ENCODE measurements at places on chromosomes 7 and 10.

- DNase-seq: no peak
Measured at GRCh38 chr7:20449176-20449575, 118.5 kb downstream of the ITGB8 start.

DNA sequence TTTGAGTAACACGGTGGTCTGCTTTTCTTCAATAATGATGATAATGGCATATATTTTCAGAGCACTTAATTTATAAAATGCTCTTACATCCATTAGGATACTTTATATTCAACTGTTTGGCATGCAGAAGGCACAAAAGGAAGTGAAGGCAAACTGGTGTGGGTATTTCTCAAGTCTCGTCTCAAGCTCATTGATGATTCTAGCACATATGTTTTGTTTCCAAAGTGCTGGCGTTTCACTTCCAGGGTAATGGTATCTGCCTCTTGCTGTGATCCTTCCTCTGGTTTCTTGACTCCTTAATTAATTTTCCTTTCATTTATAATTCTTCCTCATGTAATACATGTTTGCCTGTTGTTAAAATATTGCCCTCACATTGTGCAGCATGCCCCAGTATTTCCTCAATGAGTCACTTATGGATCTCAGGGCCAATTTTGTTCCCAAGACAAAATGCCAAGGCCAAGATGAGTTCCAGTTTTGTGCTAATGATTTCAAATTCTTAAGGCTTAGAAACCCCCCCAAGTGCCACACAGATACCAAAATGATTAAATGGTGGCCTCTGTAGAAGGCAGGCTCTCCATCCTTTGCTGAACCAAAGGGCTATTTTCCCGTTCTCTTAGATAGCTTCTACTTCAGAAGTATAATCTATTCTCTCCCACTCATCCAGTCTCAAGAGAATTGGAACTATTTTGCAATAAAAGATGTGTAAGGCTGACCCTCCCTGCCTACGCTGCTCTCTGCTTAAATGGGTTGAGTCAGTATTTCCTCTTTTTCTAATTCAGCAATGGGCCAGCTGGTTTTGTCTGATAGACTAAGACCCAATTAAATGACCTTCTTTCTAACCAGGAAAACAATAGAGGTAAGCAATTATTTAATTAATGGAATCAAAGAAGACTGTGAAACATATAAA, 171.2 kb downstream of the ZNF365 start:
- no peak for DNase-seq

GRCh38 chr7:131948434-131949053, 392.1 kb upstream of the PODXL start:
- DNase-seq: no peak

DNA sequence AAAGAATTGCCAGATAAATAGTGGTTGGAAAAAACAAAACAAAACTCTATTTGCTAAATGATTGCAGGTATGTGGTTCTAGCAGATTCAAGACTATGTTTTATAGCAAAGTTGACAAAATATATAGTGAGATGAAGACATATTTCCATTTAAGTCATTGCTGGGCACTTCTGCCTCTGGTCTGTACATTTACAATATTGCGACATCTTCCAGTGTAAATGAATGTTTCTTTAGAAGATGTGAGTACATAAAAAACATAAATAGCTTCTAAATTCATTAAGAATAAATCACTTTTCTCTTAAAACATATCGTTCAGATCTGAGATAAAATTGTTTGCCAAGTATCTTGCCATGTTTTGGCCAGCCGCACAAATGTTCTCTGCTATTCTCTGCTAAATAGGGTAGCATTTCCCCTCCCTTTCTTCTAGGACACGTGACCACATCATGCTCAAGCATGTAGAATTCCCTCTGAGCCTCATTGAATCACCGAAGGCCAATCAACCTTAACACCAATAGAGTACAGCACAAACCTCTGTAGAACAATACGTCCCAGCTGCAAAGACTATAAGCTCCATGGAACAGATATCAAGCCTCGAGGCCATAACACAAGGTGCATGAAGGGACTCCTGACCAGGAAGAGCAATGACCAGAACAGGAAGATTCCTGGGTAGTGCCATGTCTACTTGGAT, 1173.3 kb downstream of the GATA3 start:
- no peak for DNase-seq

GRCh38 chr7:7569615-7570014, 2.9 kb downstream of the MIOS start:
- DNase-seq: no peak

DNA sequence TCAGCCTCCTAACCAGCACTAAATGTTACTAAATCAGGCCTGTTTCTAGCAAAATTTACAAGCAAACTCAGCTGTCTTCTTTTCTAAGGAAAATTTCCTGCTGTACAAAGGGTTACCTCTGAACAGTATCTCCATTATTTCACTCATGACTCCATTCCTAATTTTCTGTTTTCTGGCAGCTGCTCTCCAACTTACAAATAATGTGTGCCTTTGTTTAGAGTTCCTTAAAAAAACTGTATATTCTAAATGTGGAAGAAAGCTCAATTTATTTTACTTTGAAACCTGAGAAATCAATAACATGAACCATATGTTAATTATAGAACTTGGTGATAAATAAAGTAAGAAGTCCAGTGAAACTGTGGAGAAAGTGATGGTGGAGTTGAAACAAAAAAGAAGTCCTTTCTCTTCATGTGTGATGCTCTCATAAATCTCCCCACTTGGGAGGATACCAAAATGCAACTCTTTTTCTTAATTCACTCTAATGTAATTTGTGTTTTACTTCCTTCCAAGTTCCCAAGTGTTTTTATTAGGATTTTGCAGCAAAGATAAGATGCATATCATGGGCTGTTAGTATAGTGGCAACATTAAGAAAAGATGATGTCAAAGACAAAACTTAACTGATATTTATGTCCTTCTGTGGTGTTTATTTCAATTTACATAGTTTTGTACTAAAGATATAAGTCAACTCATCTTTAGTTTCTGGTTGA, 74.8 kb downstream of the CDK6 start:
- DNase-seq: no peak

All from stimulated activated CD4-positive, alpha-beta T cell treated with anti-CD3 and anti-CD28 coated beads, TNF-alpha, amount 100 ng/mL, for 1 hour (primary cell).